ENCODE measurements at places on chromosomes 6 and 20.

- no peak overlapping the region for H3K27ac ChIP-seq
- no peak for DNase-seq
- no peaks in the 10 kb centered on the region for H3K27me3 ChIP-seq
- H3K36me3 ChIP-seq, result no peaks in the 10 kb centered on the region
- H3K4me1 ChIP-seq, result no peaks in the 10 kb centered on the region
- no peak overlapping the region for H3K4me3 ChIP-seq
Observed at GRCh38 chr6:92684386-92684785, 735.0 kb downstream of the EPHA7 start.

DNA sequence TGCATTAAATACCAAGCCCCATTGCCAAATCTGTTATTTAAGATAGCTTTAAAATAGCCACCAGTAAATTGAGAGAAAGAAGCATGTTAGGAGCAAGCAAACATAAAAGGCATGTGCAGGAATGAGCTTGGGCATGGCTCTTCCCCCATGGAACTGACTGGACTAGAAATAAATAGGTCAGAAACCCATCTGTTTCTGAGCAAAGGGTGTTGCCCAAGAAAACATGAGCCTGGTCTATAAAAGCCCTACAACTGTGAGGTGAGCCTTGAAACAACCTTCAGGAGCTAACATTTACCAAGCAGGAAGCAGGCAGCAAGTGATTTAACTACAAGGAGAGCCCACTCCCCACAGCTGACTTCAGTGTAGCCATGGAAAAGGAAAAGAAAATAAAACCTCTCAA is 126.3 kb downstream of the C6orf118 start:
- no peaks in the 10 kb centered on the region for H3K4me1 ChIP-seq
- no peak for DNase-seq
- H3K27ac ChIP-seq, result no peak overlapping the region
- no peaks in the 10 kb centered on the region for H3K27me3 ChIP-seq
- H3K4me3 ChIP-seq, result no peak overlapping the region

- peaks cover 19% of the 10 kb centered on the region for H3K36me3 ChIP-seq
- H3K4me1 ChIP-seq, result peaks cover 39% of the 10 kb centered on the region
- no peak overlapping the region for H3K27ac ChIP-seq
- DNase-seq, result no peak
- no peaks in the 10 kb centered on the region for H3K27me3 ChIP-seq
- H3K4me3 ChIP-seq, result no peak overlapping the region
Observed at GRCh38 chr20:37702403-37703034, 8.7 kb downstream of the CTNNBL1 start.

DNA sequence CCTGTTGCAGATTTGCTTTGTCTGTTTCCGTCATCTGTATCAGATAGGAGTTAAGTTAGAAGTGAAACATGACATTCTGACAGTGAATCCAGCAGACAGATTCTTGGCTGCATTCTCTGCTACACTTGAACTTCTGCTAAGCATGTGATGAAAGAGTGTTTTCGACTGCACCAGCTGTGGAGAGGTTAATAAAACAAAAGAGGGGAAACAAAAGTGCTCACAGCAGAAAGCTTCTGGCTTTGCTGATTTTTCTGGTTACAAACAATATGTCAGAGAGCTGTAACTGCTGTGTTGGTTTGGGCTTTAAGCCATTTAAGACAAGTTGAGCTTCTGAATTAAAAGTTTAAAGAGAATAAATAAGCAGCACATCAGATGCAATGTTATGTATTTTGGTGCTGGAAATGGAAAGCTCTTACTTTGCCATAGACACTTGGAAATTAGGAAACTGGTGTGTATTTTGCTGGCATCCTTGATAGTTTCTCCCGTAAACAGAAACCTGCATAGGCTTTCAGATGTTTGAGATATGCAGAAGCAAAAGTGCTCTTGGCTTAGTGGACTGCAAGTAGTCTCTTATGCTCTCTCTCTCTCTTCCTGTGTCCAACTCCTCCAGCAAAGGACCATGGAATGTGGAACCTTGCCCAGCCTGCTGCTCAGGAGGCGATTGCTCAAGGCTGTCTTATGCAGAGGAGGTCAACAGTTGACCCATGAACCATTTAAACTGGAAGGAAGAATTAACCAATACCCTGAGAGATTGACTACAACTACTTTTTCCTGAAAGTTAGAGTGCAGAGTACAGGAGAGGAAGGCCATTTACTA is 104.9 kb downstream of the RPS12 start:
- H3K36me3 ChIP-seq, result no peaks in the 10 kb centered on the region
- H3K4me1 ChIP-seq, result no peaks in the 10 kb centered on the region
- H3K4me3 ChIP-seq, result no peak overlapping the region

DNA sequence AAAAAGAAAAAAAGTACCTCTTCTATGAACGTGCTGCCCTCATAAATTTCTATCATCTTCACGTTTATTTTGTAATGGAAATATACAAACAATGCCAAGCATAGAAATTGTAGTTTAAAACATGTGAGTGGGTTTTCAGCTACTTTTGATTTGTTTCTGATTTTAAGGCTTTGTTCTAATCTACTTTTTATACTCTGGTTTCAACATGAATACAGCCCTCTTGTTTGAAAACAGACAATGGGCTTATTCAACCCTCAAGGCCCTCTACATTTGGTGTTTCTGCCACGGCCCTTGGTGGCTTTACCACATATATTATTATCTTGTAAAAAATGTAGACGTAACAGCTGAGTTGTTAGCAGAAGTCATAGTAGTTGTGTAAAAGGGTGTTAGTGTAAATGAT is 153.9 kb downstream of the SOX4 start:
- H3K4me1 ChIP-seq, result peaks cover 5% of the 10 kb centered on the region
- no peaks in the 10 kb centered on the region for H3K36me3 ChIP-seq
- no peak overlapping the region for H3K4me3 ChIP-seq
- no peak overlapping the region for H3K27ac ChIP-seq

DNA sequence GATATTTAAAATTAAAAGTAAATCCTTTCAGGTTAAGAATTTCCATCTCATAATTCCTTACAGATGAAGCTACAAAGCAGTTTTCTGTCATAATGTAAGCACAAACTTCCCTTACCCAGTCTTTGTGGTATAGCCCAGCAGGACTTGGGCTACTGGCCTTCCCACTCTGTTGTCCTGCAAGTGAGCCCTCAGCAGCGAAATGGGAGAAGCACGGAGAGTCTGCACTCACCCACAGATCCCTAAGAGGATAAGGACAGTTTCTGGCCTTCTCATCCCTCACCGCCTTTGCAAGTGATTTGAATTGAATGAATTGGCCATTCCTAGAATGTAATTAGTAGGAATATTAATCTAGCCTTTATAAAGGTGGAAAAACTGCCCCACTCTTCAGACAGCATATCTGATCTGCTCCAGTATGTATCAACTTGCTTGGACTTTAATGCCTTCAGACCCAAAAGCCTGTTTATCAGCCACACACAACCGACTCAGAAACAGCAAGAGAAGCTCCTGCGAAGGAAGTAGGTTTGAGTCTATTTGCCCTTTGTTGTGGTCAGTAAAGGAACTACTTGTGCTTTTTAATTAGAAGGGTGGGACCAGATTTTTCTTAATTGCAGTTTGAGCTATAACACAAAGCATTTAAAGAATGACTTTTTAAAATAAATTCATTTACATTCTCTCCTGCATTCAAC is 29.9 kb upstream of the PRDM1 start:
- H3K4me3 ChIP-seq, result no peak overlapping the region
- H3K27me3 ChIP-seq, result peaks cover 8% of the 10 kb centered on the region
- no peaks in the 10 kb centered on the region for H3K36me3 ChIP-seq
- no peak overlapping the region for H3K27ac ChIP-seq
- no peak for DNase-seq

GRCh38 chr20:6702144-6702543 is 65.3 kb upstream of the BMP2 start:
- H3K36me3 ChIP-seq, result no peaks in the 10 kb centered on the region
- no peak overlapping the region for H3K4me3 ChIP-seq
- DNase-seq, result no peak
- no peak overlapping the region for H3K27ac ChIP-seq

- no peaks in the 10 kb centered on the region for H3K4me1 ChIP-seq
- H3K4me3 ChIP-seq, result no peak overlapping the region
- H3K27ac ChIP-seq, result no peak overlapping the region
- no peak for DNase-seq
- no peaks in the 10 kb centered on the region for H3K27me3 ChIP-seq
- no peaks in the 10 kb centered on the region for H3K36me3 ChIP-seq
Observed at GRCh38 chr20:12467758-12468157, 541.0 kb upstream of the SPTLC3 start.

DNA sequence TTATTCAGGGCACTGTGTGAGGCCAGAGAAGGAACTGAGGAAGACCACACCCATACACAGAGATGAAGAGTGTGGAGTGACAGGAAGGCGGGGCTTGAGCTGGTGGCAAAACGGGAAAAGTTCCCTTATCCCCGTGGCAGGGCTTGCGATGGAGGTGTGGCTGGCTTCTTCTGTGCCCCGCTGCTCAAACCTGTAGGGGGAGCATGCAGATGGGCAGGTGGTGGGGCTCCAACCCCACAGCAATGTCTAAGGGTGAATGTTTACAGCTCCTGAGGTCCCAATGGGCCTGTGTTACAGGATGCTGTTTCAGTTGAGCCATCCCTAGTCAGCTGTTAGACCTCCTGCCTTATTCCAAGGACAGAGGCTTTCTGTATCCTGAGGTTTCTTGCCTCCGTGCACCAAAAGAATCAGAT is 105.9 kb downstream of the LY86 start:
- no peaks in the 10 kb centered on the region for H3K36me3 ChIP-seq
- no peaks in the 10 kb centered on the region for H3K27me3 ChIP-seq
- no peak for DNase-seq
- H3K27ac ChIP-seq, result no peak overlapping the region
- H3K4me3 ChIP-seq, result no peak overlapping the region

GRCh38 chr6:145569140-145569539 is 166.2 kb downstream of the EPM2A start:
- H3K4me1 ChIP-seq, result no peaks in the 10 kb centered on the region
- DNase-seq, result no peak
- no peaks in the 10 kb centered on the region for H3K36me3 ChIP-seq
- H3K4me3 ChIP-seq, result no peak overlapping the region
- peaks cover 5% of the 10 kb centered on the region for H3K27me3 ChIP-seq

DNA sequence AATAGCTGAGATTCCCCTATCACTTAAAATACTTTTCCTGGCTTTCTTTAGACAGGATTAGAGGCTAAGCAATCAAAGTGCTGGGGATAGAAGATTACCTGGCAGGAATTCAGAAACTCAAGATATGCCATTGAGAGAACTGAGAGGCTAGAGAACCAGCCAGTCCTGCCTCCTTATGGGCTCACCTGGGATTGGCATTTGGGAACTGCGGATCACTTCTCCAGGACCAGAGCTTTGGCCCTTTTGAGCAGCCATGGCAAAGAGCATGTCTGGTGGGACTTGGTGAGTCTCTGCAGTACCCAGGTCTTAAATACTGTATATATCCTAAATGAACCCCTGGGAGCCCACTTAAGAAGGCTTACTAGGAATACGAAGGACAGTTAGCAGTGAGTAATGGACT is 399.1 kb downstream of the BTBD3 start:
- H3K27me3 ChIP-seq, result no peaks in the 10 kb centered on the region
- no peaks in the 10 kb centered on the region for H3K4me1 ChIP-seq
- no peak overlapping the region for H3K4me3 ChIP-seq
- H3K36me3 ChIP-seq, result no peaks in the 10 kb centered on the region
- no peak for DNase-seq

DNA sequence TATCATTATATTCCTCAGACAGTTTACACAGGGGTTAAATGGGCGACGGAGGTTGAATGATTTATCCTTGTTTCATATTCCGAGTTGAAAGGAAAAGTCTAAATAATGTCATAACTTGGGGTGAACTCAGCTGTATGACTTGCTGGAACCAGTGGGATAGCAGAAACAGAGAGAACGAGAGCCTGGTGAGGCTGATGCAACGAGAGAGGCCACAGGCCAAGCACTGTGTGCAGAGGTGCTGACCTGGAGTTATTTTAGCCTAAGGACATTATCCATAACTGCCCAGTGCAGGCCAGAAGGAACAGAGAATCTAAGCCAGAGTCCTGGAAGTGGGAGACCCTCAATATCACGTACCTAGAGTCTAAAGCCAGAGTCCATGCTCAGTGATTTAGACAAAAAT is 394.9 kb downstream of the MAFB start:
- no peak for DNase-seq
- H3K27me3 ChIP-seq, result peaks cover 5% of the 10 kb centered on the region
- no peaks in the 10 kb centered on the region for H3K4me1 ChIP-seq
- no peak overlapping the region for H3K27ac ChIP-seq
- H3K36me3 ChIP-seq, result no peaks in the 10 kb centered on the region

GRCh38 chr20:63787749-63788148 is 43.3 kb downstream of the ZBTB46 start:
- H3K4me3 ChIP-seq, result no peak overlapping the region
- H3K36me3 ChIP-seq, result no peaks in the 10 kb centered on the region
- no peak overlapping the region for H3K27ac ChIP-seq
- peaks cover 1% of the 10 kb centered on the region for H3K4me1 ChIP-seq

- no peaks in the 10 kb centered on the region for H3K27me3 ChIP-seq
- no peak for DNase-seq
- no peaks in the 10 kb centered on the region for H3K4me1 ChIP-seq
- H3K27ac ChIP-seq, result no peak overlapping the region
- H3K4me3 ChIP-seq, result no peak overlapping the region
Observed at GRCh38 chr6:10033223-10033829, 381.5 kb downstream of the TFAP2A start.

DNA sequence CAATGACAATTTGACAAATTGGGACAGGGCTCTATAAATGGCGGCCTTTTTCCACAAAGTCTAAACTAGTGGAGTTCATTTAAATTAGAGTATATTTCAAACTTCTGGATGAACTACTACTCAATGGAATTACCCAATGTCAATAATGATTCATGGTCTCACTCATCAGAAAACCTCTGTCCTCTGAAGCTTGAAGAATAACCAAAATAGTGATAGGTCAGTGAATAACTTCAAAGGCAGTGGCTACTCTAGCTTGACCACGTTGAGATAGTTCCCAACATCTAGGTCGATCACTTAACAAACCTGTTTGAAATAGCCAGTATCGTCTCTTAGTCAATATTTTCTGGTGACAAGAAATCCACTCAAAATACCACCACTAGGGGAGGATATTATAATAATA is 197.6 kb downstream of the HDGFL1 start:
- H3K27ac ChIP-seq, result no peak overlapping the region
- H3K4me1 ChIP-seq, result no peaks in the 10 kb centered on the region
- no peak for DNase-seq
- H3K27me3 ChIP-seq, result no peaks in the 10 kb centered on the region
- no peaks in the 10 kb centered on the region for H3K36me3 ChIP-seq

DNA sequence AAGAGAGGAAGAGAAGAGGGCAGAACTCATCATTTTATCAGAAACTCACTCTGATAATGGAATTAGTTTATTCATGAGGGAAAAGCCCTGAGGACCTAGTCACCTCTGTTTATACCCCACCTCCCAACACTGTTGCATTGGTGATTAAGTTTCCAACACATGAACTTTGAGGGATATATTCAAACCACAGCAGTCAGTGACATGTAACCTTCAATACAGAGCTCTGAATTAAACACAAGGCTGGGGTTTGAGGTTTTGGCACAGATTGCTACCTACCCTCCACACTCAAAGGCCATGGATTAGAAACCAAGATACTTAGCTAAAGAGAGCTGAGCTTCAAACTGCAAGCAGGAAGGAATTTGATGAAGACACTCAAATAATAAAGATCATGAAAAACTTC is 48.5 kb upstream of the MOCS1 start:
- DNase-seq, result no peak
- H3K27ac ChIP-seq, result no peak overlapping the region
- no peaks in the 10 kb centered on the region for H3K4me1 ChIP-seq

Measured in activated T-cell treated with anti-CD3 and anti-CD28 coated beads, Interleukin-2, amount 50 U/mL, for 24 hours (primary cell).